ENCODE measurements at places on chromosomes 16 and 17.

DNA sequence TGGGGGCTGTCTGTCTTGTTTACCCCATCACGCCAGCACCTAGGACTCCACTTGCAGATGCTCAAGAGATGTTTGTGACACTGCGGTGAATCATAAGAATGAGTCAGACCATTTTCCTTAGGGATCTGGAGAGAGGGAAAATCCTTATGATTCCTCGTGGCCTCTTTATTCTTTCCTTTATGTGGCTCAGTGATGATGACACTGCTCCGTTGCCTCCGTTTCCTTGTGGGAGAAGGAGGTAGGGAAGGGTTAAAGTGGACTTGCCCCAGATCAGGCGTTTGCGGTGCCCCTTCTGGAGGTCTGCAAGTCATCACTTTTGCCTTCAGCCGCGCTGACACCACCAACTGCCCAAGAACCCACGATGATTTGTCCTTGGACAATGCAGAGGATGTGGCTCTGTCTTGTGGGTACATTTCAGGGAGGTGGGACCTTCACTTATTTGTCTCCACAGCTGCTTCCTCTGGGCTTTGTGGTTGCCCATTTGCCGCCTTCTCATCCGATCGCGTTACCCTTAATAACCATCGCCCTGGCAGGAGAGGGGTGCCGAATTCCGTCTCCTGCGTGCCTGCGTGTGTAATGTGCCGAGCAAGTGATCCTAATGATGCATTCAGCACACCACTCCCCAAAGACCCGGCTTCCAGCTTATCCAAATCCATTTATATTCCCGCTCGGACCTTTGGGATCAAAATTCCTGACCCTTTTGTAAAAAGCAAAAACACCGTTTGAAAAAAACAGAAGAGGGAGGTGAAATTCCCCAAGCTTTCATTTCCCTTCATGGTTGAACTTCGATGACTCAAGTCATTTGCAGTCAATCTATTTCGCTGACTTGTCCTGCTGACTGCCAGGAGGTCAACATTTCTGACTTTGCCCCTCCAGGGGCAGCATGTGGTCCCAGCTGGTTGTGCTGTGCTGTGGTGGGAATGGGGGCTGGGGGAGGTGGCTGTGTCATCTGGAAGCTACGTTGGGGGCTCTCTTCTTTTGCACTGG lies 87.2 kb upstream of the IRX3 start:
- DNase-seq = no peak

DNA sequence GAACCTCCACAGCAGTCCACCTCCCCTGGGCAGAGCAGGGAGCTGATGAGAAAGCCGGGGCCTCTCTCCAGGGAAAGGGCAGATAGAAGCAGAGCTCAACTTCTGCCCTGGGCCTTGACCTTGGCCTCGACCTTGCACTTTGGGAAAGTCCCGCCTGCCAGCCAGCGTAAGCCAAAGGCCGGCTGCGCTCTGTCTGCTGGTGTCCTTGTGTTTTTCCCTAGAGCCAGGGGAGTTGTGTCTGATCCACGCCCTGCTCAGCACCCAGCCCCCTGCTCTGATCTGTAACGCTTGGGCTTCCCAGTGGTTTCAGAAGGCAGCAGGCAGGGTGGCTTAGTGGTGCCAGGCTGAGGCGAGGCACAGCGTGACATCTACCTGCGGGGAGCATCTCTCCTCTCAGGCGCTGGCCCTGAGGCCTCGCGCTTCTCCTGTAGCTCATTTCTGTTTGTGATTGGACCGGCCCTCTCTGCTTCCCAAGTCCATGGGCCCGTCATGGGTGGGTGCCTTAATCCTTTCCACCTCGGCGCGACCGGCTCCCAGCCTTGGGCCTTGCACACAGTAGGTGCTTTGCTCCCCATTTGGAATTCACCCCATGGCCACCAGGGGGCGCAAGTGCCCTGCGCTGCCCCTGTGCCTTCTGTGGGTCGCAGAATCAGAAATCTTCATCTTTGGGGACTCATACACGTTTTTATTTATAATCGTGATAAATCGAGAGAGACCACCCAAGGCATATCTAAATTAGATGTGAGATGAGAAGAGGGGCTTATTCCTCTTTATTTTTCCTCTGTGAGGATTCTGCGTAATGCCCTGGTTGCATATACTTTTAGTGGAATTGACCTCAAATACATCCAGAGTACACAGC lies 24.2 kb downstream of the SGSH start:
- no peak for DNase-seq

GRCh38 chr17:19727501-19728078 lies 11.2 kb upstream of the SLC47A2 start:
- no peak for DNase-seq

DNA sequence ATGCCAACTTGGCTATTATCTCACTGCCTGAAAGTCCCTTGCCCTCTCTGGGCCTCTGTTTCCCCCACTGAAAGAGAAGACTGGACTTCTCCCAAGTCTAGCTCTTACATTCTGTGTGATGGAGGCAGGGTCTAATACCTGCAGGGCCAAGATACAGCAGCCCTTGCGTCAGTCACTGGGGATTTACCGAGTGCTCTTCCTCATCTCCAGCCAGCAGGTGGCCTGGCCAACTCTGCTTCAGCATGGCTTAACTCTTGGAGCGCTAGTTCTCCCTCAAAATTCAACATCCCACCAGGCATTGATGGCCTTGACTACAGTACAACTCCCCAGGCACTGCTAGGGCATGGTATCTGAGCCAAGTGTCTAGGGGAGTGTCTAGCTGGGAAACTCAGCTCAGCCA lies 19.9 kb upstream of the MTMR4 start:
- DNase-seq = no peak

- DNase-seq = no peak
Observed at GRCh38 chr16:74030000-74030706, 266.5 kb upstream of the PSMD7 start.

GRCh38 chr17:8072729-8073461 lies 14.6 kb downstream of the ALOX12B start:
- no peak for DNase-seq

GRCh38 chr17:76506408-76507345 lies 5.5 kb upstream of the RHBDF2 start:
- DNase-seq = no peak

Measured in cerebellar nuclear complex (tissue), 1 donor.